ENCODE measurements at places on chromosomes 1 and 21.
A peak's percentile ranks its signal among the peaks of the same experiment; 100 is the strongest.

DNA sequence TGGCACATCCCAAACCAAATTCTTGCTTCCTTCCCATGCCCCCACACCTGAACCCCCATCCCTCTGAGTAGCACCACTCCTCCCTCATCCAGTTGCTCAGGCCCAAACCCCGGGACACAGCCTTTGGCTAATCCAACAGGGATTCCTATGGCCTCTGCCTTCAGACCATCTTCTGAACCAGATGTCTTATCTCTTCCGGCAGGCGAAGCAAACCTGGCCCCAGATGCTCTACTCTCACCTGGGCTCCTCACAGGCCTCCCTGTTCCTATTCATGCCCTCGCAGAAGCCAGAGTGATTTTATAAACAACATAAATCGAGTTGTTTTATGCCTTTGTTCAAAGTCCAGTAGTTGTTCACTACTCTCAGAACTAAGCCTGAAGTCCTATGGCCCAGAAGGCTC, 12.5 kb upstream of the KCNA2 start:
- DNase-seq: no peak

DNA sequence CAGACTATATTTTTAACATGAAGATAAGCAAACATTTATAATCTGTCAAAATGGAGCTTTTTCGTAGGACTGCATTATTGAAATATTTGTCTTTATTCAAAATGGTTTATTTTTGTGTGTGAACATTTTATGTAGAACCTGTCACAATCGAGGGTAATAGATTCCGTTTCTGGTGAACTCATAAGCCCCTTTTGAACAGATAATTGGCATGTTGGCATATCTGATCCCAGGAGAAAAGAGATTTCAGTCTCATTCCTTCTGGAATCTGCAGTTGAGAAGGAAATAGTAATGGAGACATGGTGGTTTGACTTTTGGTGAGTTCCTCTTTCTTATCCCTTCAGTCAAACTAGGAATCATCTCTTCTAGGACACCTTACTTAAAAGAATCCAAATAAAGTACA, 427.9 kb upstream of the B3GALT2 start:
- DNase-seq: no peak

GRCh38 chr1:31583995-31584868, 7.9 kb downstream of the TINAGL1 start:
- DNase-seq: no peak

DNA sequence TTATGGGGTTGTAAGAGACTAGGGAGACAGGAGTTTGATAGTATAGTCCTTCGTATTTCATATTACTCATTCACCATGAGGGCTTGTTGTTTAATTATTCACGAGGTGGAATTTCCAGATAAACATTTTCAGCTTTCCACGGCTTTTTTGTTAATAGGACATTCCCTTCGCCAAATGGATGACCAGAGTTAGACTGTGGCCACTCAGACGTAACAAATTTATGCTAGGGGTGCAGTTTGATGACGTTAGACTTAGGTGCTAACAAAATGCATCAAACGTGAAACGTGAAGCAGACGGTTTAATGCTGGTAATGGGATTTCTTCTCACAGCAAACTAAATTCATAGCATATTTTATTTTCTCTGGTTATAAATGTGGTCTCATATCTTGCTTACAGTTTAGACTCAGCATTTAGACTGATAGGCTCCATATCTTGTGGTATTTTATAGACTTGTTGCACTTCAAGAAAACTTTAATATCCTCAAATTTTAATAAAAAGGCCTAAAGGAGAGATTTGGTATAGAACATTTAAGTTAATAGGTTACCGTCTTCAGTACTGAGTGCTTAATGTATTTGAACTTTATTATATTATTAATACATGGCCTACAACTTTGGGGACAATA, 2.3 kb downstream of the DHX9 start:
- DNase-seq: no peak

DNA sequence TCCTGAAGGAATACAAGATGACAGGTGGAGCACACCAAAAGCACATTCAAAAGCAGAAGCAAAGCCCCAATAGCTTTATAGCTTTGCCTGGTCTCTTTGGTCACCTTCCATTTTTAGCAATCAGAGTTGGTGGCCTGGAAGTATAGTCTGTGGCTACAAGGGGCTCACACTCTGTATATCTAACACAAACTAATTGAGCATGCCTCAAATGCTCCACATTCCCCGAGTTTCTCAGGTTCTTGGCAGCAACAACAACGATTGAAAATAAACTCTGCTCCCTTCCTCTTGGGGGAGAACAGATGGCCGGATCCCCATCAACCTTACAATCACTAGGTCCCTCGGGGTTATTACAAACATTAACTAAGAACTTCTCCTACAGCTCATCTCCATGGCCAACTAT, 24.9 kb upstream of the TADA1 start:
- no peak for DNase-seq

DNA sequence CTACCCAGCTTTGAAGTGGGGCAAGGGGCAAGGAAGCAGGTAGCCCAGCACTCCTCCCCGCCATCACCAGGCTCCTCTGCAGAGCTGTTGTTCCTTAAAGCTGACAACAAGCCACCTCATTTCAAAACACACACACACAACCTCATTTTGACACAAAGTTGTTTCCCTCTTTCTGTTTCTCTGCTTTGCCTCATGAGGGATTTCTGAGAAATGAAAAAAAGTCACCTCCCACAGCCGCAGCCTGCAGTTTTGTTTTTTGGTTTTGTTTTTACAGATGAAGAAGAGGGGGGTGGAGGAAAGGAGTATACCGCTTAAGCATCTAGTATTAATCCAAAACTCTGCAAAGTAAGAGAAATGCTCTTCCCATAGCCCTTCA, 12.1 kb downstream of the MCL1 start:
- DNase-seq: peak; percentile 47

DNA sequence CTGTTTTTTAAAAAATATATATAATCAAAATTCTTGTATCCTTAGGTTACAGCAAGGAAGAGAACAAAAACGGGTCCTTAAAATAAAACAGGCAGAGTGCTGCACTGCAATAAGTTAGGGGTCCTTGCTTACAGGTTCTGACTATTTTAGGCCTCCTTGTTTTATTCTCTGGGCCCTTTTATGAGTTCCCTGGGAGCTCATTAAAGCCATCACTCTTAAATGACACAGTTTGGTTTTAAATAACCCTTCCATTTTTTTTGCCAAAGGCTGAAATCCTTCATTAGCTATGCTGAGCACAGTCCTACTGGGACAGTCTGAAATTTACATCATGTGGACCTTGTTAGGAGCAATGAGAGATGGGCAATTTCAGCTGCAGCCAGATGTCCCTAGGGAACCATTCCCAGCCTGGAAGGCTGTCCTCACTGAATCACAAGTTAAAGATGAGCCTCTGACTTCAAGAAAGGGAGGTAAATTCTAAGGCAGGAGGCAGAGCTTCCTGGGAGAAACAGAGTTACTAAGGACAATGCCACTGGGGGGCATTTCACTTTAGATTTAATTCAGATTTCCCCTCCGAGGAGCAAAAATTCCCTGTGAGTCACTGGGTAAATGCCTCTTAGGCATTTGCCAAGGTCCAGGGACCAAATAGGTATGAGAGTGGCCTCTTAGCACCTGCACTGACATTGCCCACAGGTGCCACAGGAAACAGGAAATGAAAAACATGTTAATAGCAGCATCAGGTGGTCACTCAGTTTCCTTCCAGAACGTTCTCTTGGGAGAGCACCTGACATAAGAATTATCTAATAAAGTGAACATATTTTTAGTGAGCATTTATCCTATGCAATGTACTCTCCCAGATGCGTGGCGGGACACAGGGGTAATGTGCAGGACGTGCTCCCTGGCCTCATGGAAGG, 3.8 kb upstream of the MUL1 start:
- no peak for DNase-seq

GRCh38 chr1:234322979-234323378, 50.3 kb upstream of the COA6 start:
- no peak for DNase-seq

GRCh38 chr1:14878951-14879350, 274.6 kb upstream of the TMEM51 start:
- DNase-seq: no peak

GRCh38 chr1:153852170-153852569, 70.6 kb downstream of the GATAD2B start:
- no peak for DNase-seq

DNA sequence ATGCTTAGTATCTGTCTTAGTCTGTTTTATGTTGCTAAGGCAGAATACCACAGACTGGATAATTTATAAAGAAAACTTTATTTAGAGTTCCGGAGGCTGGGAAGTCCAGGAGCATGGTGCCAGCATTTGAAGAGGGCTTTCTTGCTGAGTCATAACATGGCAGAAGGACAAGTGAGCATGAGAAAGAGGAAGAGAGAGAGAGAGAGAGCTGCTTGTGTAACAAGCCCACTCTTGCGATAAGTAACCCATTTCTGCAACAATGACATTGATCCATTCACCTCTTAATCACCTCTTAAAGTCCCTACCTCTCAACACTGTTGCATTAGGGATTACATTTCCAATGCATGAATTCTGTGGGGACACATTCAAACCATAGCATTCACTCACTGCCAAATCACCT, 11.7 kb upstream of the MYOCOS start:
- DNase-seq: no peak
